GDM1 (cell line): ENCODE measurements at places on chromosomes 5 and 9.

DNA sequence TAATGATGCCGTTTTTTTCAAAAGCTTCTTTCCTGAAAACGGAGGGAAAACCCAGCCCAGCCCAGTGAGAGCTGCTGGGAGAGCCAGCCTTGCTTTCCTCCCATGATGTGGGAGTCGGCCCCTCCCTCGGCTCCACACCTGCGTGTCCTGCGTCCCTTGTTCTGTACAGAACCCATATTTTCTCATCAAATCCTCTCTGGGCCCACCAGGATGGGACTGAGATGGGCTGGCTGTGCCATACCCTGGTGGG is 8.9 kb downstream of the FLT4 start:
- no peak for DNase-seq

DNA sequence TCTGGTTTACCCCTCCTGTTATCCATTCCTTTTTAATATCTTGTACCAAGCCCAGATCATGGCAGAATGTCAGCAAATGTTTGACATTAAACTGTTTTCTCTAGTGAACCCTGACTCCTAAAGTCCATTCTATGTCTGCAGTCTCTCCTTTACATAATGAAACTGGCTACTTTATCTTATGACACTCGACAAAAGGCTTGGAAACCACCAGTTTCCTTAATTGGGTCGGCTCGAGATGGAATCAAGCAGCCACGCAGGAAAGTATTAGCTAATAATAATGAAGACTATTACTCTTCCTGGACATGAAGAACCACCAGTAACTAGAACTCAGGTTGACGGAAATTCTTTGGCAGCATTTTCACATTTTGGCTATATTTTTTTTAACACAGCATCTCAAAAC is 17.5 kb downstream of the DAP start:
- no peak for DNase-seq

GRCh38 chr5:50964746-50965653 is 298.6 kb downstream of the PARP8 start:
- no peak for DNase-seq

GRCh38 chr5:172886974-172887501 is 53.0 kb downstream of the ERGIC1 start:
- DNase-seq = no peak

- DNase-seq = no peak
These were observed 72.2 kb downstream of the PIP5K1B start for GRCh38 chr9:68777070-68777763.
